PC-9 (cell line): ENCODE measurements at places on chromosomes 4 and X. TPM values are rescaled to one million over a fixed set of nuclear protein-coding genes. Genes with fewer than 3 reads are reported as not detected.

Gene TMPRSS11D
- not detected in 2 replicates for total RNA-seq

Gene ALB
- total RNA-seq, result not detected in 2 replicates

Gene MYOZ2
- total RNA-seq, result not detected in 2 replicates

Gene FHDC1
- 16.8 and 17.4 TPM in 2 replicates for total RNA-seq

Gene ABCG2
- total RNA-seq, result 13.3 and 24.6 TPM in 2 replicates

Gene CLGN
- 0.35 and 0.38 TPM in 2 replicates for total RNA-seq

Gene RGN
- 0.33 TPM in 1 of 2 replicates, not detected in the other for total RNA-seq

DNA sequence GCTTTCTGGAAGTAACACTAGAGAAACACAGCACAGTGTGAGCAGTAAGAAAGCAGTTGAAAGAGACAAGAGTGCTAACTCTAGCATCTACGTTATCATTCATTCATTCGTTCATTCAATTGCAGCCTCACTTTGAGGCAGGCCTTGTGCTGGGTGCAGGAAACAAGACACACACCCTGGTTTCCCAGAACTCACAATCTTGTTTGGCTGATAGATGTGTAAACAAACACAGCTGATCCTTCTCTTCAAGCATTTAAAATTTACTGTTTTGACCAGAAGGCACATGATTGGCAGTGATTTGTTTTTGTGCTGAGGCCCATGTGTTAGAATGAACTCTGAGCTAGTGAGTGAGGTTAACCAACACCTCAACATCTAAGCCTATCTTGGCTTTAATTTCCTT lies 20.4 kb upstream of the TBC1D9 start:
- DNase-seq, result no peak

DNA sequence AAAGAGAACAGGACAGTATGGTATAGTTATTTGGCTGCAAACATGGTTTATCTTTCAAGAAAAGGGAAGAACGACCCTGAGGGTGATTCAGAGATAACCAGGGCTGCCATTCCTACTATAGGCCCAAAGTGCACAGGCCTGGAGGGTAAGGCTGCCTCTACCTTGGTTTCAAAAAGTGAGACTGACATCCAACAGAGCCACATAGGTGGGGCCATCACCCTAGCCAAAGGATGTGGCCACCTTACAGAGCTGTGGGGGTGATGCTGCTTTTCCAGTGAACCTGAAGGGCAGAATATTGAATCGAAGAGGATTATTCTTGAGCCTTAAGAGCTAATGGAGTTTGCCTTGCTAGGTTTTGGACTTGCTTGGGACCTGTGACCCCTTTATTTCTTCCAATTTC lies 15.7 kb downstream of the SH2D1A start:
- DNase-seq, result no peak

DNA sequence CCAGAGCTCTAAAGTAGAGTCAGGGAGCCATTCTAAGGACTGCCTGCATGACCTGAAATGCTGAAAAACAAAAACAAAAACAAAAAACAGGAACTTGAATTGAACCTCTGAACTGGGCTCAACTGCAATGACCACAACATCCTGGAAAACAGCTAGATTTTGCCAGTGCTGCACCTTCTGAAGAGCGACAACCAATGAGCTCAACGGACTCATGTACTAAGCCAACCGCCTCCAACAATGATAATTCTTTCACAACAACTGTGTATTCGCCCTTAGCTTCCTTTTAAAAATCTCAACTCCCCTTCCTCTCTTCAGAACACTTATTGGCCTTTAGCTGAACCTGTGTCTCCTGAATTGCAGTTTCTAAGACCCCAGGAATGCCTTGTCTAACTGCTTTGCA lies 69.8 kb downstream of the HAUS3 start:
- DNase-seq, result no peak

- DNase-seq, result no peak
Observed at GRCh38 chrX:28966331-28966730, 379.1 kb downstream of the IL1RAPL1 start.

DNA sequence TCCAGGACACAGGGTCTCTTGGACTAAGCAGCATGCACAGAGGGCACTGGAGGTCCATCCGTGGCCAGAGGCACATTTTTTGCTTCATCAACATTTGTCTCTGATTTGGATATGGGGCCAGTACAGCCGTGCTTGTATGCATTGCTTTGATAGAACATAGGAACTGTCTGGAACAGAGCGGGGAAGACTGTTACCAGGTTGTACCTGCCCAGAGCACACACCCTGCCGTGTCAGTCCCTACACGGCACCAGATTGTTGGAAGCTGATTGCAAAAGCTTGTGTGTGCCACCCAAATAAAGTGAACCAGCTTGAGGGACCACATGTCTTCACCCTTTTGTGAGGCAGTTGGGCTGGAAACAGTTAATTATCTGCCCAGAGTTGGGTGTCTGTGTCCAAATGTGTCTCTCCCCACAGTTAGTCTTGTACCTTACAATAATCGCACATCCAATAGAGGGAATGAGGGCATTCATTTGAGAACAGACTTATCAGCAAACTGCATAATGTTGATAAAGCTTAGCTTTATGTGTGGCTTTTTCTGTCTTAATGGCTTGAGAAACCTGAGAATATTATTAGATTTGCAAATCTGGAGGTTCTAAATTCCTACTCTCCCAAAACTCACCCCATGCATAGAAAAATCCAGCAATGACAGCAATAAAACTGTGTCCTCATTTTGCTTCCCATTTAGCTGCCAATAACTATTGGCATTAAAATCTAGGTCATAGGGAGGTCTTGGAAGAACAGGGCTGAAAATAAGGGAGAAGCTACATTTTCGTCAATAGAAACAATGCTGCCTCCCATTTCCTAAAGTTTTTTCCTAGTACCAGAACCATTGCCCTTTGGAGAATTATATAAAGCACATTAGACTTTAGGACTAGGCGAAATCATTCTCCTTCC lies 21.2 kb downstream of the KLF3 start:
- DNase-seq, result no peak

GRCh38 chrX:130909469-130910136 lies 6.6 kb upstream of the ENOX2 start:
- DNase-seq, result no peak

GRCh38 chr4:176784816-176785215 lies 7.9 kb downstream of the VEGFC start:
- no peak for DNase-seq

DNA sequence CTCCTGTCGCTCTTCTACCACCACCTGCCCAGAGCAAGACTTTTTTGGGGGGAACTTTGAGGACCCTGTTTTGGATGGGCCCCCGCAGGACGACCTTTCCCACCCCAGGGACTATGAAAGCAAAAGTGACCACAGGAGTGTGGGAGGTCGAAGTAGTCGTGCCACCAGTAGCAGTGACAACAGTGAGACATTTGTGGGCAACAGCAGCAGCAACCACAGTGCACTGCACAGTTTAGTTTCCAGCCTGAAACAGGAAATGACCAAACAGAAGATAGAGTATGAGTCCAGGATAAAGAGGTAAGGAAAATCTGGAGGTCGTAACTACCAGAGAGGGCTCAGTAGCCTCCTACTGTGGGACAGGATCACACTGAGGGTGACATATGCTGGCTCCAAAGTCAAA lies 364.5 kb downstream of the MAPK10 start:
- no peak for DNase-seq

DNA sequence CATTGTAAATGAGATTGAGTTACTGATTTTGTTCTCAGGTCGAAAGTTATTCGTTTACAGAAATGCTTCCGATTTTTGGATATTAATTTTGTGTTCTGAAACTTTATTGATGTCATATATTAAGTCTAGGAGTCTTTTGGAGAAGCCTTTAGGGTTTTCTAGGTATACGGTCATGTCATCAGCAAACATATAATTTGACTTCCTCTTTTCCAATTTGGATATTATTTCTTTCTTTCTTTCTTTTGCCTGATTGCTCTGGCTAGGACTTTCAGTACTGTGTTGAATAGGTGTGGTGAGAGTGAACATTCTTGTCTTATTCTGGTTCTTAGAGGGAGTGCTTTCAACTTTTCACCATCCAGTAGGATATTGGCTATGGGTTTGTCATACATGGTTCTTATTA lies 35.4 kb upstream of the PDLIM5 start:
- DNase-seq, result no peak

DNA sequence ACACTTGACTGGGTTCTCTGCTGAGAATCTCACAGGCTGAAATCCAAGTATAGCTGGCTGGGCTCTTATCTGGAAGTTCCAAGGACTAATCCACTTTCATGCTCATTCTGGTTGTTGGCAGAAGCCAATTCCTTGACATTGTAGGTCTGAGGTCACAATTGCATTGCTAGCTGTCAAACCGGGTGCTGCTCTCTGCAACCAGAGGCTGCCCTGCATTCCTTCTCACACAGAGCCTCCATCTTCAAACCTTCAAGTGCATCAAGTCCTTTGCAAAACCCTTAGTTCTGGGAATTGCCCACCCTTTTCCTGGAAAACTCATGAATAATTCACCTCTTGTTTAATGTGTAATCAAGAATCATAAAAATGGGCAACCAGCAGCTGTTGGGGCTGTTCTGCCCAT lies 404.2 kb downstream of the KCNIP4 start:
- DNase-seq, result no peak

DNA sequence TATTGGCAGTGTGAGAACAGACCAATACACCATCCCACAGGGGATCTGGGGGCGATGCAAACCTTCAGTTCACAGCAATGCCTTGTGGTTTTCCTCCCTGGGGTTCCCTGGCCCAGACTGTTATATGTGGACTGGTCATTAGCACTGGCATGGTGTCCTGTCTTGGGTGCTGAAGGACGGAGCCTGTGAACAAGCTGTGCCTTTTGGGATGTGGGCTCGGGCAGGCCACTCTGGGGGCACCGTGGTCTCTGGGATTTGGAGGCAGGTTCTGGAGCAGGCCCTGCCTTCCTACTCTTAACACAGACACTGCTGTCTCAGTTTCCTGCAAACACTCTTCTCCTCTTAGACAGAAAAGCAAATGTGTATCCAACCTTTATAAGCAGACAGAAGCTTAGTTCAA lies 93.0 kb upstream of the ADRA2C start:
- no peak for DNase-seq

DNA sequence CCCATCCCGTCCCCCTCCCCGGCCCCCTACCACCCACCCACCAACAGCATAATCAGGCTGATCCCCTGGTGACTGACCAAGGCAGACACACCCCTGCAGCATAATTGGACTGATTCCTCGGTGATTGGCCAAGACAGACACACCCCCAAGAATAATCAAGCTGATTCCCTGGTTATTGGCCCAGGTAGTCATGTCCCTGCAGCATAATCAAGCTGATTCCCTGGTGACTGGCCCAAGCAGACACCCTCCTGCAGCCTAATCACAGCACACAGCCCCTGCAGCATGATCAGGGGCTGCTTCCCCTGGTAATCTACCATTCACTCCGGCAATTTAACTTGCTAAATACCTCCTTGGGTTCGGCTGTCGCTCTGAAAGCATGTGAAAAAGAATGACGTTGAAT lies 47.5 kb upstream of the STS start:
- no peak for DNase-seq

GRCh38 chr4:125428832-125429231 lies 114.1 kb downstream of the FAT4 start:
- DNase-seq, result no peak
